Activated CD4-positive, alpha-beta memory T cell treated with anti-CD3 and anti-CD28 coated beads, Interleukin-2, amount 10 ng/mL, durations not matched to agents 7 days and 5 days (primary cell): ENCODE measurements at places on chromosomes 5 and 9.

DNA sequence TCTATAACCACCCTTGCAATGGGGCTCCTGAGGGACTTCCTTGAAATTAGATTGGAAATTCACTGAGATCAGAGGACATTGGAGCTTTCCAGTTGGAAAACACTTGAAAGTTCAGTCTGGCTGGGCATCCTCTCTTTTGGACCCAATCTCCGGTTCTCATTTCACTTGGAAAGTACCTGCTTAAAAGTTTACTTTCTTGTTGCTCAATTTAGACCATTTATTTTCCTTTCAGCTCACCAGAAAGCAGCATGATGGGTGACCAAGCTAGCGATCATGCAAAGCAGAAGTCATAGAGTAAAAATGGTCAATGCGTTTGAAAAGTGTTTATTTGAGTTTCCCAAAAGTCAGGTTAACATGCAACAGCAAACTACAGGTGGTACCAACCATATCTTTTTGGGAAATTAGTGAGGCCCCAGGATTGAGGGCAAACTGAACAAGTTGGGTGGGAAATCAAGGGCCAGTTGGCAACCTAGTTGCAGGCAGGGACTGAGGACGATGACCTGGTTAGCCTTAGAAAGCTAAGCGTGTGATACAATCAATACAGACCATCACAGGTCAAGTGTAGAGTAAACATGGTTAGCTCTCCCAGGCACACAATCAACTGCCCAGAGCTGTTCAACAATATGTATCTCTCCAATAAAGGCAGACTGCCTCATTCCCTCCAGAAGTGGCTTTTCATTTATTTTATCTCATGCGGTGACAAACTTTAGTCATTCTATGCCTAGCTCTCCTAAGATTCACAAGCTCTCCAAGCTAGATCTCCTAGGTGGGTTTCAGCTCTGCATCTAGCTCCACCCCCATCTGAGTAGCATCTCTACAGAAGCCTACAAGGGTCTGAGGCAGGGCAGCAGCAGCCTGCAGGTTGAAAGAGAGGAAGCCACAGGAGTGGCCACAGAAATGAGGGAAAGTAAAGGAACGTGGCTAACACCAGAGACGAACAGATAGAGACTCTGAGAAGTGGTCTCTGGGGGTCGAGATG lies 136.9 kb downstream of the UGCG start:
- peaks cover 50% of the 10 kb centered on the region for H3K36me3 ChIP-seq
- H3K4me3 ChIP-seq: no peak overlapping the region
- no peak overlapping the region for H3K27ac ChIP-seq

DNA sequence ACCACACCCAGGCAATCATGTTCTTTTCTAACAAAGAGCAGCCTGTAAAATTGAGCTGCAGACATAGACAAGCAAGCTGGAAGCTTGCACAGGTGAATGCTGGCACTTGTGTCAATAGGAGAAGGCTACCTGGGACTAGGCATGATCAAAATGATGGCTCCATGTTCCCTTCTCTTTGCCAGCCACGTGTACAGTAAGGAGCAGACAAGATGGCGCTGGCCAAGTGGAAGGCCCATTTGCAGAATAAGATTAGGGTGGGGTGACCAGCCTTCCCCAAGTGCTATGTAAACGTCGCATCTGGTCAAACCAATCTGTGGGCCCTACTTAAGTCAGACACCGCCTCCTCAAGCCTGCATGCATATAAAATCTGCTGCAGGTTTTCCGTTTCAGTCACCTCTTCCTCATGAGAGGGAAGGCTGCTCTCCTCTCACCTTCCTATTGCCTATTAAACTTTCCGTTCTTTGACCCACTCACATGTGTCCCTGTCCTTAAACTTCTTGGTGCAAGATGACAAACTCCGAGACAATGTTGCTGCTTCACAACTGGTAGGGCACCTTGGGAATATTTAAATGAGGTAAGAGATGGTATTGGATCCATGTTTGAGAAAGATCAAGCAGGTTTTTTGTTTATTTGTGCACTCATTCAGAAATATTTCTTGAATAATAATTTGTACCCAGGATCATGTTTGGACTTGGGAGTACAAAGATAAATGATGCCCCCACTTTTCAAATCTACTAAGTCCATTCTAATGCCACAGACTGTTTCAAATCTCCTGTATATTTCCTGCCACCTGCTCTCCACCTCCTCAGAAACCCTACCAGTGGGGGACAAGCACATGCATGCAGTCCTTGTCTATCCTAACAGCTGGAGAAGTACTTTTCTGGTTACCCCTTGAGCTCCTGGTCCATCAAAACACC lies 30.7 kb upstream of the TGFBR1 start:
- H3K27me3 ChIP-seq: no peaks in the 10 kb centered on the region
- peaks cover 52% of the 10 kb centered on the region for H3K4me1 ChIP-seq
- H3K4me3 ChIP-seq: no peak overlapping the region
- peak overlapping the region; percentile 4 for H3K27ac ChIP-seq
- peaks cover 2% of the 10 kb centered on the region for H3K36me3 ChIP-seq

- H3K27ac ChIP-seq: no peak overlapping the region
- no peaks in the 10 kb centered on the region for H3K4me1 ChIP-seq
- no peak overlapping the region for H3K4me3 ChIP-seq
- no peaks in the 10 kb centered on the region for H3K27me3 ChIP-seq
Observed at GRCh38 chr5:204001-204400, 12.7 kb downstream of the LRRC14B start.

- H3K4me3 ChIP-seq: no peak overlapping the region
- no peaks in the 10 kb centered on the region for H3K27me3 ChIP-seq
- no peaks in the 10 kb centered on the region for H3K4me1 ChIP-seq
Observed at GRCh38 chr5:7629561-7629960, 221.4 kb downstream of the CFAP90 start.

GRCh38 chr9:126517833-126518356 lies 95.8 kb upstream of the LMX1B start:
- peak overlapping the region; percentile 73 for H3K27ac ChIP-seq
- DNase-seq: no peak
- no peaks in the 10 kb centered on the region for H3K36me3 ChIP-seq
- H3K4me3 ChIP-seq: peak overlapping the region; percentile 70
- H3K4me1 ChIP-seq: peaks cover 50% of the 10 kb centered on the region

DNA sequence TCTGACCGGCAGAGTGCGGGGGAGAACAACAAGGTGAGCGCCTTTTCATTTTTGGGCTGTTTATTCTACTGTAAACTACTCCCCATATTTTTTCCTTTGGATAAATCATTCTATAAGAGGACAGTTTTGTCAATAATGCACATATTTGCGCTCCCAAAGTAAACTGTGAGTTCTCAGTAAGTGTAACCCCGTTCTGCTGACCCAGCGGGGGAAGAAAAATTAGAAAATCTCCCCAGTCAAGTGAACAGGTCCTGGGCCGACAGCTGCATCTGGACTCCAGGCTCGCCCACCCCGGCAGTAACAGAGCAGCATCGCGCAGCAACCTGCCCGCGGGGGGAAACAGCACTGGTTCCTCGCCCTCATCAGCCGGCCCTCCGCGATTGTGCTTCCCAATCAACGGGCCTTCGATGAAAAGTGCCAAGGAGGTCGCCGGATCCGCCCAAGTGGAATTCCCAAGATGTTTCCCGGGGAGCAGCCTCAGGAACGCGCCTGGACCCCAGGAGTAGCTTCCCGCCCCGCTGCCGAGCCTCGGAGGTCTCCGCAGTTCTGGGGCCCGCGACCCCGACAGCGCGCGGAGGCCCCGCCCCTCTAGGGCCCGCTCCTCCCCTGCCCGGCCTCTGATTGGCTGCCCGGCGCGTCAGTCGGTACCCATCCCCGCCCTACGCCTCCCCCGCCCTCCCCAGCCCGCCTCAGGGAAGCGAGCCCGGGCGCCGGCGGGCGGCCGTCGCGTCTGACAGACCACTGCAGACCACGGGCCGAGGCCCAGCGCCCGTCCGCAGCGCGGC lies at the start of gene OTULINL:
TSS of gene OTULINL (plus strand) at position 687 of the 785 bp plus-strand sequence. CDS start 103 bp downstream, outside the sequence.
- H3K36me3 ChIP-seq: peaks cover 22% of the 10 kb centered on the region
- peaks cover 31% of the 10 kb centered on the region for H3K4me1 ChIP-seq
- peak within 1 kb of the TSS; percentile 73 for H3K27ac ChIP-seq
- peak within 1 kb of the TSS; percentile 79 for H3K4me3 ChIP-seq
- peaks cover 19% of the 10 kb centered on the region for H3K27me3 ChIP-seq
- DNase-seq: peak; percentile 88

DNA sequence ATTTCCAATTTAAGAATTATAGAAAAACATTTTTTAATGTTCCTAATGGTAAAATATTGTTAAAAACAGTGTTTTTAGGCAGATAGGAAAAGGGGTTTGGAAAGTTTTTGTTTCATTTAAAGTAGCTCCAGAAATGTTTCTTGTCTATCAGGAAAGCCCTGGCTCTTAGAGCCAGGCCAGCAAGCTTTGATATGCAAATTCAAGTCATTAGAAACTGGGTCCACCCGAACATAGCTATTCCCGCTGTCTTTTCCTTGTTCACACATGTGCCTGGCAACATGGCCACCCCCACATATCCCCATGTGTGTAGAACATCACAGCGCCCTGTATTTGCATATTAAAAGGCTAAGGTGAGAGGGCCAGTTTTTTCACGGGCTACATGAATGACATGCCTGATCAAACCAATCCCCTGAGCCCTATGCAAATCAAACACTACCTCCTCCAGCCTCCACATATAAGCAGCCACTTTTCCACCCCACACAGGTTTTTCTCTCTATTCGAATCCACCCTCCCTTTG lies 925.3 kb upstream of the CDH10 start:
- H3K27me3 ChIP-seq: no peaks in the 10 kb centered on the region
- H3K4me1 ChIP-seq: peaks cover 4% of the 10 kb centered on the region
- H3K27ac ChIP-seq: no peak overlapping the region
- DNase-seq: no peak
- no peaks in the 10 kb centered on the region for H3K36me3 ChIP-seq

- H3K4me1 ChIP-seq: no peaks in the 10 kb centered on the region
- H3K36me3 ChIP-seq: no peaks in the 10 kb centered on the region
- H3K27me3 ChIP-seq: no peaks in the 10 kb centered on the region
- H3K27ac ChIP-seq: no peak overlapping the region
- DNase-seq: no peak
Observed at GRCh38 chr5:125410537-125411070, 664.2 kb upstream of the ZNF608 start.

DNA sequence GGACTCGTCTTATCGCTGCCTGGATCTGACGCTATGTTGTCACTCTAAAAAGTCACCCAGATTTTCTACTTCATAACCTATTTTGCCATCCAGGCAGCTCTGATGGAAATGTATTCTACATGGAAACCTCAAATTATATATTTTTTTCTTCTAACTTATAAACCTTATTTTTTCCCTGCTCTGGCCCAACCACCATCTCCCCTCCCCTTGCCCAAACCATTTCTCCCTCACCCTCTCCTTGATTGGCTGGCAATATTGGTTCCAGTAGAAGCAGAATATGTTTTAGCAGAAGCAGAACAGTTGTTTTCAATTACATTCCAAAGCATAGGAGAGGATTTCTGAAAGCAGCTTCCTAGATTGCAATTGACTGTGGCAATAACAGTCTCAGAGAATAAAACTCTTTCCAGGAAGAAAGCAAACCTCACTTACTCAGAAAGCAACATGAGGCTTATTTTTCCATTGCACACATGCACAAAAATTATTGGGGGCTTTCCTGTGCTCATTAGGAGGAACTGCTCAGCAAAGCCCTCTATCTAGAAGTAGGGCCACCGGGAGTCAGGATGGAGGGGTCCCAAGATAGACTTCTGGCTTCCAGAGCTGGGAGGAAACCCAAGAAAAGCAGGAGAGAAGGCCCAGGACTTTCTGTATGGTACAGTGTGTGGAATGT lies 191.8 kb downstream of the ESM1 start:
- peaks cover 13% of the 10 kb centered on the region for H3K27me3 ChIP-seq
- H3K36me3 ChIP-seq: peaks cover 42% of the 10 kb centered on the region
- H3K4me1 ChIP-seq: peaks cover 42% of the 10 kb centered on the region
- no peak for DNase-seq

- peaks cover 9% of the 10 kb centered on the region for H3K27me3 ChIP-seq
- H3K4me1 ChIP-seq: peaks cover 10% of the 10 kb centered on the region
- H3K4me3 ChIP-seq: no peak overlapping the region
- no peak overlapping the region for H3K27ac ChIP-seq
- DNase-seq: no peak
Observed at GRCh38 chr5:148740966-148741742, 85.3 kb upstream of the ADRB2 start.

- H3K4me3 ChIP-seq: no peak overlapping the region
- no peak for DNase-seq
- no peaks in the 10 kb centered on the region for H3K36me3 ChIP-seq
- H3K27ac ChIP-seq: no peak overlapping the region
- H3K4me1 ChIP-seq: no peaks in the 10 kb centered on the region
Observed at GRCh38 chr9:89218040-89218928, 39.7 kb upstream of the SHC3 start.

DNA sequence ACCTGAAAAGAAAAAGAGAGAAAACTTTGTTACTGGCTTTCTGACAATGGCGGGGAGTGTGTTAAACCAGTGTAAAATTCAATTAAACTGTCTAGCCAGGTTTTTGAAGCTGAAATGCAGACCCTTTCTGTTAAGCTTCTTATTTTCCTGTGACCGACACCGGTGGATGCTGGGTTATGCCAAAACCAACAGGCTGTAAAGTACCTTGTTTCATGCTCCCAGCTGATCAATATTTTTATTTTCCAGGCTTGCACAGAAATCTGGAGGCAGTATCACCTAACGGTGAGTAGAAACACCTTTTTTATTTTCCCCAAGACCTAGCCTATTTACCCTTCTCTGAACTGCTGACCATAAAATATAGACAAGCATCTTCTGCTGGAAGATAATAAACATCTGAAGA lies 94.9 kb upstream of the GRHPR start:
- no peaks in the 10 kb centered on the region for H3K27me3 ChIP-seq
- no peak overlapping the region for H3K27ac ChIP-seq
- no peak for DNase-seq
- H3K36me3 ChIP-seq: no peaks in the 10 kb centered on the region
- H3K4me1 ChIP-seq: peaks cover 5% of the 10 kb centered on the region

DNA sequence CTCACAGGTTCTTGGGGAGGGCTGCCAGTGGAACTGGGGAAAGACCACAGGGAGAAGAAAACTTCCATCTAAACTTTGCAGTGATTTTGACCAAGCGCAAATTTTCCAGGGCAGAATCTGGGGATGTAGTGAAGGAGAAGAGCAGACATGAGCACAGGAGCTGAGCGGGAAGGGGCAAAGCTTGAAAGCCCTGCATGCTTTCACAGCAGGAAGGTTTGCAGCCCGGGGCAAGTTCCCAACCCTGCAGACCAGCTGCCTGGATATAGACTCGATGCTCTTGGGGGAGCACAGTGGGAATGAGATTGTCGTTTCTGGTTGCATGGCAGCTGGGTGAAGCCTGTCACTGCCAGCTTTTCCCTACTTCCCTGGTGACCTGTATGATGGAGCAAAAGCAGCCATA lies 276.8 kb upstream of the RORB start:
- no peak overlapping the region for H3K4me3 ChIP-seq
- no peaks in the 10 kb centered on the region for H3K36me3 ChIP-seq
- no peaks in the 10 kb centered on the region for H3K4me1 ChIP-seq
- H3K27me3 ChIP-seq: no peaks in the 10 kb centered on the region
- DNase-seq: no peak
- no peak overlapping the region for H3K27ac ChIP-seq

GRCh38 chr5:68405026-68405684 lies 189.6 kb downstream of the PIK3R1 start:
- H3K27ac ChIP-seq: no peak overlapping the region
- no peak overlapping the region for H3K4me3 ChIP-seq
- peaks cover 26% of the 10 kb centered on the region for H3K4me1 ChIP-seq
- no peaks in the 10 kb centered on the region for H3K27me3 ChIP-seq
- DNase-seq: no peak
- no peaks in the 10 kb centered on the region for H3K36me3 ChIP-seq

- peaks cover 3% of the 10 kb centered on the region for H3K4me1 ChIP-seq
- no peak overlapping the region for H3K4me3 ChIP-seq
- no peak for DNase-seq
- no peaks in the 10 kb centered on the region for H3K36me3 ChIP-seq
Observed at GRCh38 chr9:86077276-86077675, 22.1 kb downstream of the GOLM1 start.

GRCh38 chr9:91948597-91949391 lies 1.2 kb downstream of the ROR2 start:
- peak; percentile 50 for DNase-seq
- no peak overlapping the region for H3K27ac ChIP-seq
- no peaks in the 10 kb centered on the region for H3K36me3 ChIP-seq
- H3K4me3 ChIP-seq: peak overlapping the region; percentile 21
